Liver (tissue), 10 donors: ENCODE measurements at places on chromosomes 2 and 18. TPM values are rescaled to one million over a fixed set of nuclear protein-coding genes. Genes with fewer than 3 reads are reported as not detected.
A peak's percentile ranks its signal among the peaks of the same experiment; 100 is the strongest.

- DNase-seq, result no peak
Measured at GRCh38 chr2:221205103-221205673, 366.9 kb downstream of the EPHA4 start.

- no peak for DNase-seq
Measured at GRCh38 chr2:37906131-37906530, 19.0 kb upstream of the RMDN2 start.

- no peak for DNase-seq
Measured at GRCh38 chr2:162086904-162087303, 12.9 kb upstream of the DPP4 start.

The MBD2 gene
- total RNA-seq, result 11.8 TPM

The RUFY4 gene
- total RNA-seq, result 0.08 TPM

The LAMA3 gene
- total RNA-seq, result 3.9 TPM

DNA sequence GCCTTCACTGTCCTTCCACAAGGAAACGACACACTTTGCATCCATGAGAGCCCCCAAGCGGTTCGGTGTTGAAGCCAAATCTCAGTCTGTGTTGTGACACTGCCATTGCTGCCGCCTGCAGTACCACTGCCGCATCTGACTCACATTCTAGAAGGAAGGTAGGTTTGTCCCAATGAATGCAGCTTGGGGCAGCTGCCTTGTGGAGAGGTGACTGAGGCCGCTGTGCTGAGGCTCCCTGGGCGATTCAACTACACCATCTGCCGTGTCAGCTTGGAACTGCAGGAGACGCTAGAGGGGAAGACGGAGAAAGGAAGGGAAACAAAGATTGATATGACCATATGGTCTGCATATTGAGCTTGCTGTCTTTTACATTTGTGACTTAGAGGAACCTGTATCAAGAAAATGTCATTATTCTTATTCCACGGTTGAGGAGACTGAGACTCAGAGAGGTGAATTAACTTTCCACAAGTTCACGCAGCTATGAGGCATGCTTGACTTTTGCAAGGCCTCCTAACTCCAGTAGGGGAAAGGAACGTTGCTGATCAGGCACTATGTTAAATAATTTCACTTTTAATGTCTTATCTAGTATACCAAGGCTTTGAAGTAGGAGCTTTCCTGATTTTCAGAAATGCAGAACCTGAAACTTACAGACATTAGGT lies 43.5 kb upstream of the LMAN1 start:
- DNase-seq, result peak; percentile 66

- no peak for DNase-seq
Measured at GRCh38 chr2:63058921-63059792, 8.5 kb downstream of the OTX1 start.

DNA sequence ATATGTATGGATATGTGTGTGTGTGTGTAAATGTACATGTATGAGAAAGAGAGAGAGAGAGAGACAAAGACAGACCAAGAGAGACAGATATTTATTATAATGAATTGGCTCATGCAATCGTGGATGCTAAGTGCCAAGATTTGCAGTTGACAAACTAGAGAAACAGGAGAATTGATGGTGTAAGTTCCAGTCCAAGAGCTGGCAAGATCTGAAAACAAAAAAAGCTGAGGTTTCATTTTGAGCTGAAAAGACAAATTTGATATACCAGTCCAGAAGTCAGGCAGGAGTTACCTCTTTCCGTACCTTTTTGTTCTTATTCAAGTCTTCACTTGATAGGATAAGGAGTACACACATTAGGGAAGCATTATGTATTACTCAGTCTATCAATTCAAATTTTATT lies 157.8 kb downstream of the COPS8 start:
- DNase-seq, result no peak

- peak; percentile 92 for DNase-seq
Measured at GRCh38 chr2:10122500-10123280, at the start of gene RRM2. Gene RRM2, plus strand, starts transcription at chr2:10122739. Its CDS starts 60 bp downstream, at chr2:10122799.

DNA sequence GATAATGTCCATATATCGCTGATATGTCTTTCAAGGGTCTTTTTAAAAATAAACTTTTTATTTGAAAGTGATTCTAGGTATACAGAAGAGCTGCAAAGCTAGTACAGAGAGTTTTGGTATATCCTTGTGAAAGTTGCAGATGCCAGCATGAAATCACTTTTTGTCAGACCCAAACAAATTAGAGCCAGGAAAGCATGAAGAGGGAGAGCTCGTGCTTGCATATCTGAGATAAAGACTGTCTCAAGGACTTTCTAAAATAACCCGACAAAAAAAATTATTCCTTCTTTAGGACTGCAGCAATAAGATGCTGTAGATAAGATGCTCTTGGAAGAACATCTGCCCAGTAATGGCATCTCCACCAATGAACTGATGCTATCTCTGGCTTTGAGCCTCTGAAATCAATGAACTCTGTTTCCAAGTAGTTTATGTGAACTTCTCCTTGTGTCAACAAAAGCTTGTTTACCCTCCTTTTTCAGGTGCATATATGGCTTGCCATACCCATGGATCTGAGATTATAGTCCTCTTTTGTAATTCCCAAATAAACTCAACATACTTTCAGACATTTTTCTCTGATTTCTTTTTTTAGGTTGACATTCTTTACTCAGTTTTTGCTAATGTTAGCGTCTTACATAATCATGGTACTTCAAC lies 774.6 kb upstream of the FAM98A start:
- DNase-seq, result no peak

DNA sequence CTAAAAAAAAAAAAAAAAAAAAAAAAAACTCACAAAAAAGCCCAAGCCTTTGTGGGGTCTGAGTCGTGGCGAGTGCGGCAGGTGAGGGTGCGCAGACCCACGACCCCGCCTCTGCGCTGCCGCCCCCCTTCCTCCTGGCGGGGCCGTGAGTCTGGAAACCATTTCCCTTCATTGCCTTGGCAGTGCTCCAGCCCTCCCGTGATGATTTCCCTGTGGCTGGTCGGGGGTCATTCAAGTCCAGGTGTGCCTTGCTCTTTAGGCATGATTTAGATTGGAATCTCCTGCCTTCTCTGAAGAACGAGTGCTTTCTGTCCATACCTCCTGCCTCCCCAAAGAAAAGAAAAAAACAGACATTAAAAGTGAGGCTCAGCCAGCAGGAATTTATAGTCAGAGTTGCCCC lies 161.8 kb downstream of the FAM210A start:
- DNase-seq, result no peak

DNA sequence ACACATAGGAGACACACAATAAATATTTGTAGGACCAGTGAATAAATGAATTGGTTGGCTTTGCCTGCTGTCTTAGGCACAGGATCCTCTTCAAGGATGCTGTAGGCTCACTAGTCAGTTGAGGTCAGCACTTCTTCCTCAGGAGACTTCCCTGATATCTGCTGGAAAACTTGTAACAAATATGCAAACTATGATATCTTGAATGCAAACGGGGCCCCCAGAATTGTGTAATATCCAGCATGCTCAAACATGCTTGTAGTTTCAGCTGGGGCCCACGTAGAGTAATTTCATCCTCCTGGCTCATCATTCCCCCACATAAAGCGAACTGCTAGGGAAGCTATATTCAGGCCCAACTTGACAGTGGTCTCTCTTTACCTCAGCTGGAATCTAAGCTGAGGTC lies 43.6 kb downstream of the POLE4 start:
- DNase-seq, result no peak

The TRAPPC12 gene
- 60.9 TPM for total RNA-seq

The ACMSD gene
- 91.4 TPM for total RNA-seq

GRCh38 chr2:165544897-165545296 lies 75.4 kb downstream of the CSRNP3 start:
- DNase-seq, result no peak

- DNase-seq, result no peak
Measured at GRCh38 chr18:51510020-51510419, 312.5 kb upstream of the MEX3C start.

DNA sequence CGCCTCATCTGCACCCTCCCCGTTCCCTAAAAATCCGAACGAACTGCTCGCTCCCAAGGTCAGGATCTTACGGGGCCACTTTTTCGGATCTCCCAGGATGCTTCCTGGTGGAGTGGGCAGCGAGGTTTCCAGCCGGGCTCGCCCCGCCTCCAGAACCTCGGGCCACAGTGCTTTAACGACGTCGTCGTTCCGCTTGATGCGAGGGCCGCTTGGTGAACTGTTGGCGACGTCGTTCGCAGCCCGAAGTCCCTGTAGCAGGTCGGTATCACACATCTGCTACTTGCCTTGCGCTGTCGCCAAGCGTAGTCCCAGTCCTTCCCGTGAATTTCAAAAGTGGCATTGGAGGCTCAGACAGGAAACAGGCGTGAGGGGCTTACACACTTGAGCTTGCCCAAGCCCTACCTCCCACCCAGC lies 15.3 kb downstream of the EVX2 start:
- DNase-seq, result peak; percentile 29

DNA sequence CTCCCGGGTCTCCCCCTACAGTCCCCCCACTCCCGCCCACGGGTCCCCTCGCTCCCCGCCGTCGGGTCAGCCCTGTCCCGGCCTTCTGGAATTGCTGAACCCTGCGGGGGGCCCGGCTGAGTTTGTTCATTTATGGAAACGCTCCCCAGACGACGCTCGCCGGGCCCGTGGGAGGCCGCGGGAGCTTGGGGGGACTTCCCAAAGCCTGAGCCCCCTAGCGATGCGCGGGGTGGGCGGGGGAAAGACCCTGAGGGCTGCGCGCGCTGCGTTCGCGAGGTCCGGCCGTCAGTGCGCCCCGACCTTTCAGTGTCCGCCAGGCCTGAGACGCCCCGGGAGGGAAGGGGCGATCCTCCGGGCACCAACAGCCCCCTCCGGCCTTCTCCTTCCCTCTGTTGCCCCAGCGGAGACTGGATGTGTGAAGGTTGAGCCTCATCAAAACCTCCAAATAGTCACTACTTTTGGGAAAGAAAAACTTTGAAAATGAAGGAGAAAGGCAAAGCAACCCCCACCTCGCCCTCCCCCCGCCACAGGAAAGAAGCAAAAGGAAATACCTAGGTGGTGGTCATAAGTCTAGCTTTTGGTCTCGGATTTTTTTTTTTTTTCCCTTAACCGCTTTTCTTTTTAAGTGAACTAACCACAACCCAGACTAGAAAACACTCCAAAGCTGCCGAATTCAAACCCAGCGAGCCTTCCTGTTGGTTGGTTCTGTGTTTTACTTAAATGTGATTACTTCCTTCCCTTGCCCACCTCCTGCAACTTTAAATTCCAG lies 509 bp upstream of the CYS1 start:
- no peak for DNase-seq

The IL36G gene
- not detected for total RNA-seq

GRCh38 chr2:120680136-120680761 lies 55.4 kb upstream of the GLI2 start:
- DNase-seq, result peak; percentile 79

- no peak for DNase-seq
Measured at GRCh38 chr2:210555555-210555954, 844 bp upstream of the CPS1 start.

The MAP2 gene
- 0.70 TPM for total RNA-seq
